ENCODE measurements at places on chromosomes 12 and 14.
A peak's percentile ranks its signal among the peaks of the same experiment; 100 is the strongest.

DNA sequence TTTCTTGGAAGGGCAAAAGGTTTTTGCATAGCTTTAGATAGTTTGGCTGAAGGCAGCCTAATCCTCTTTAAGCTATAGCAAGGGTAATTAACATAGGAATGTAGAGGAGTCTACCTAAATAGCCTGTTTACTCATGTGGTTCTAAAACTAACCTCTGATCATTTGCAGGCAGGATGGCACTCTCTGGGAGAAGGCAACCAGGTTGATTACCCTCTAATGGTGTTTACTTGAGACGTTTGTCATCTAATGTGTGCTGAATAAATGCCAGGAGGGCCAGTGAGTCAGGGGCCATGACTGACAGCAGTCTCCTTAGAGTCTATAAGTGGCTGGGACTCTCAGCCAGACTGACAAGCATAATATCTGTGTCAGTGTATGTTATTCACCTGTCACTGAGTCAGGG lies 286.4 kb downstream of the PCNX1 start:
- DNase-seq = no peak

DNA sequence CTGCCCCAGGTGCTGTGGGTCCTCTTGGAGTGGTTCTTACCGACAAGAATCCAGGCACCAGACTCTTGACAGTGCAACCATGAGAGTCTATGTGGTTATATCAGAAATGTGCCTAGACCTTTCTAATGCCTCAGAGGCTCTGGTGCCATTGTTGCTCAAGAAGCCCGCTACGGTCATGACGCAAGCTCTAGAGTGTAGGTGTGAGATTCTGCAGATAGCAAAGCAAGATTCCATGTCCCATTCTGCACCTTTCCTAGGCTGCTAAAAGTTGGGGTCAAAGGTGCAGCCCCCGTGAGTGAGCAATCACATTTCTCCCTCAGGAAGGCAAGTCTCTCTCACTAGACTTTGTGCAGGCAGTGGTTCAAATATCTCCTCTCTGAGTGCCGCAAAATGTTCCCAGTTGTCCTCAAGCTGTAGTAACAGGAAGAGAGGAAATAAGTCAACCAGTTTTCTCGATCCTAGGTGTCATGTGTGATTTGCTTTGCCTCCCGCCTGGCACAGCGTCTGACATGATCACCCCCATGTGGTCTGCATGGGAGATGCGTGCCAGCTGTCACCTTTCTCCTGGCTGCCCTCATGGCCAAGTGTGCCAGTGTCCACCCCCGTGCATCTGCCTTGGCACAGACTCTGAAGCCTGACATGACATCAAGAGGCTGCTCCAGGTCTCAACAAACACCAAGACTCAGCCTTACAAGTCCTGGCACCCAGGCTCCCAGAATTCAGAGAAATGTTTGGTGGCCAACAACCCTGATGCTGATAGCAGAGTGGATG lies 122.5 kb upstream of the COCH start:
- DNase-seq = no peak

DNA sequence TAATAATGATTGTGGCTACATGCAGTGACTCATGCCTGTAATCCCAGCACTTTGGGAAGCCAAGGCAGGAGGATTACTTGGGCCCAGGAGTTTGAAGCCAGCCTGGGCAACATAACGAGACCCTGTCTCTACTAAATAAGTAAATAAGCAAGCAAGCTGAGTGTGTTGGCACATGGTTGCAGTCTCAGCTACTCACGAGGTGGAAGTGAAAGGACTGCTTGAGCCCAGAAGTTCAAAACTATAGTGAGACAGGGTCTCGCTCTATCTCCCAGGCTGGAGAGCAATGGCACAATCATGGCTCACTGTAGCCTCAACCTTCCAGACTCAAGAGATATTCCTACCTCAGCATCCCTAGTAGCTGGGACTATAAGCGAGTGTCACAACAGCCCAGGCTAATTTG lies 64.7 kb downstream of the RPS6KA5 start:
- DNase-seq = no peak

DNA sequence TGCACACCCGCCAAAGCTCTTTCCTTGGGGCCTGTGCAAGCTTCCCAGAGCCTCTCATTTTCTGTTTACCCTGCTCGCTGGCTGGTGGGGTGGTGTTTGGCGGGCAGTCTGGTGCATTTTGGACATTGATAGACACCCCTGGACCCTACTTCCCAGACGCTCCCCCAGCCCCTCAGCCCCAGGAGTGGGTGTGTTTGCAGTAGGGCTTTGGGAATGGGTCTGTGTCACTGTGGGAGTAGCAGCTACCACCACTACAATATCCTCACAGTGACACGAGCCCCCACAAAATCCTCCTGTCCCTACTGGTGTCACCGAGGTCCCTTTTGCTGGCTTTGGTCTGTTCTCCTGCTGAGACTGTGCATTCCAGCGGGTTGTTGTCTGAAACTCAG lies 371.3 kb downstream of the TMEM121 start:
- DNase-seq = no peak

DNA sequence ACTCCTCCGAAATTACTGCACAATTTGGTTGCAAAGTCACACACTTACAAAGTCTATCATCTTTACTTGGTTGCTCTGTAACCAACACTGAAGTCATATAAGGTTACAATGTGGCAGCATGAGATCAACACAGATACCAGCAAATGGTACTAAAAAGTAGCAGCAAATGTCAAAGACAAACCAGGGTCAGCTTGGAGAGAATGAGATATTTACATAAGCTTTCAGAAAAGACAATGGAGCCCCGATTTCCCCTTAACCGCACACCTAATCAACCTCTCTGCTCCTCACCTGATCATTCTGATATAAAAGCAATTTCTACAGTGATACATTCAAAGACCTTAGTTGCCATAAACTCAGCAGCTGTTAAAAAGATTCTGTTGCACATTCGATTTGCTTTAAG lies 76.4 kb upstream of the FOXN3 start:
- DNase-seq = no peak

GRCh38 chr14:66099931-66100330 lies 386.2 kb upstream of the CCDC196 start:
- no peak for DNase-seq

DNA sequence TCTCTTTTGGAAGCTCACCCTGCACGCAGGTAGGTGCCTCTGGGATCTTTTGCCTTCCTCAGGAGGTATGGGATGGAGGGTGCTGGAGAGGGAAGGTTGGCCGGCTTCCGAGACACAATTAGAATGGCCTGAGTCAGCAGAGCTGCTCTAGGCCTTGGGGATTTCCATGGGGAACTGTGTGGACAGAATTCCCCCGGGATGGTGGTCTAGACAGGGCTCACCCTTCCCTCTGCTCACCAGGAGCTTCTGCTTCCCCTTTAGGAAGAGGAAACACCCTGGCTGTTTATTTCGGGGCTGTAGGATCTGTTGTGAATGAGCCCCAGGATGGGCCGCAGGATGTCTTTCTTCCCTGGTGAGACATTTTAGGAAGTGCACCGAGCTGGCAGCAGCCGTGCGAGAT lies 43.7 kb upstream of the TMED10 start:
- DNase-seq = no peak

GRCh38 chr12:2049604-2050540 lies 2.9 kb upstream of the CACNA1C start:
- no peak for DNase-seq

GRCh38 chr14:102998393-102998792 lies 59.0 kb downstream of the CDC42BPB start:
- no peak for DNase-seq

GRCh38 chr12:126191949-126192348 lies 1126.7 kb downstream of the AACS start:
- DNase-seq = no peak

GRCh38 chr14:55794655-55795595 lies 214.9 kb downstream of the KTN1 start:
- DNase-seq = no peak

DNA sequence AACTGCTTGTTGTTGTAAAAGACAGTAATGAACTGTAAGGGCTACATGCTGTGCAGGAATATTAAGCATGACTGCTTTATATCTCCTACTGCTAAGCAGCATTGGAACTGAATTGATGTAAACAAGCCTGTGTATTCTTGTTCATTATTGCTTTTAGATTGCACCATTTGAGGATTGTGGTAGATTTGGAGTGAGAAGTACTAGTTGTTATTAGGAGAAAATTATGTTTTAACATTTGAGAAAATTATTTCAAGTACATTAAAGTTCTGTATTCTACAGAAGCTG lies 212.7 kb downstream of the ERC1 start:
- no peak for DNase-seq

- no peak for DNase-seq
These were observed 92.3 kb downstream of the ERC1 start for GRCh38 chr12:1083151-1083888.

- no peak for DNase-seq
These were observed 83.3 kb upstream of the MED13L start for GRCh38 chr12:116360579-116361413.

- no peak for DNase-seq
These were observed 52.1 kb downstream of the SLC15A4 start for GRCh38 chr12:128771681-128772080.

DNA sequence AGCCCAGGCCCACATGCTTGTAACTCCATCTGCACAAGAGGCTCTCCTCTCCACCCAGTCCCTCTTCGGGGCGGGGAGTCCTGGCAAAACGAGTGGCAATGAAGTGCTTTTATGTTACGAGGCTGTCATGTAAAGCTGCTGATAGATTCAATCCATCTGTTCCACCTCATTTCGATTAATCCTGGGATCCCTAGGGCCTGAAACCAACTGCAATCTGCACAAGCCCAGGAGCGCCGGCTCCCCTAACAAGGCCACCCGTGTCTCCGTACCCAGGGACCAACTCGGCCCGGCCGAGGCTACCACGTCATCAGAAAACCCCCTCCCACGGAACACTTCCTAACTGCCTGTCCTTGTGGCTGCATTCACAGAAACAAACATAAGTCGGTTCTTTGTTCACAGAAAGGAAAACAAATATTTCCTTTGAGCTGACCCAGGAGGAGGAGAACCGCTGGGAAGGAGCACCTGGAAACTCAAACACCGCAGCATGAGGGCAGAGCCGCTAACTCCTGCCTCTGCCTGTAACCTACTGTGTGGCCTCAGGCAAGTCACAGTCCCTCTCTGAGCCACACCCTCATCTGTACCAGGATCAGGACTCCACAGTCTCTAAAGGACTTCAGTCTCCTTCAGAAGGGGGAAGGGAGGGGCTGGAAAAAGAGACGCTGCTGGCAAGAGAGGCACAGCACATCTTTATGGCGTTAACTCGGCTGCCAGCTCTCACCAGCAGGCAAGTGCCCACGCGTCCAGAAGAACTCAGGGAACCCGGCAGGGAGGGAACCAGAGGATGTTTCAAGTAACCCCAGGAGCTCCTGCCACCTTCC lies 47.8 kb downstream of the CCDC88C start:
- no peak for DNase-seq

DNA sequence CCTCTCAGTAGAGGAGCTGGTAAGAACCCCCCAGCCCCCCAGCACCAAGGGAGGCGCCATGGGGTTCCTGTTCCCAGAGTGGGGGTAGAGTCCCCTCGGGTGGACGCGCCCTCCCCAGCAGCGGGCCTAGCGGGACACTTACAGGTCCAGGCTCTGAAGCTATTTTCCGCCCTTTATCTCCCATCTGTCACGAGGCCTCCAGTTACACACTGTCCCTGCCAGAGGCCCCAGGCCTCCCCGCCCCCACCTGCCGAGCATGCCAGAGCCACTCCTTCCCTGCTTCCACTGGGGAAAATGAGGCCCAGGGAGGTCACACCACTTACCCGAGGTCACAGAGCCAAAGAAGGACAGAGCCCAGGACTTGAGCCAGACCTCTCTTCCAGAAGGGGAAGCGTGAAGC lies 3.1 kb downstream of the C14orf180 start:
- no peak for DNase-seq

DNA sequence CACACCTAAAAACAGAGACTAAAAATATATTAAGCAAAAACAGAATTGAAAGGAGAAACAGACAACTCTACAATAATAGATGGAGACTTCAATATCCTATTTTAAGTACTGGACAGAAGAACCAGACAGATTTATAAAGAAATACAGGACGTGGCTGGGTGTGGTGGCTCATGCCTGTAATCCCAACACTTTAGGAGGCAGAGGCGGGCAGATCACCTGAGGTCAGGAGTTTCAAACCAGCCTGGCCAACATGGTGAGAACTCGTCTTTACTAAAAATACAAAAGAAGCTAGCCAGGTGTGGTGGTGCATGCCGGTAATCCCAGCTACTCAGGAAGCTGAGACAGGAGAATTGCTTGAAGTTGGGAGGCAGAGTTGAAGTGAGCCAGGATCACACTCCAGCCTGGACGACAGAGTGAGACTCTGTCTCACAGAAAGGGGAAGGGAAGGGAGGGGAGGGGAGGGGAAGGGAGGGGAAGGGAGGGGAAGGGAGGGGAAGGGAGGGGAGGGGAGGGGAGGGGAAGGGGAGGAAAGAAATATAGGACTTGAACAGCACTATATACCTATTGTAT lies 53.0 kb downstream of the CDK17 start:
- no peak for DNase-seq

DNA sequence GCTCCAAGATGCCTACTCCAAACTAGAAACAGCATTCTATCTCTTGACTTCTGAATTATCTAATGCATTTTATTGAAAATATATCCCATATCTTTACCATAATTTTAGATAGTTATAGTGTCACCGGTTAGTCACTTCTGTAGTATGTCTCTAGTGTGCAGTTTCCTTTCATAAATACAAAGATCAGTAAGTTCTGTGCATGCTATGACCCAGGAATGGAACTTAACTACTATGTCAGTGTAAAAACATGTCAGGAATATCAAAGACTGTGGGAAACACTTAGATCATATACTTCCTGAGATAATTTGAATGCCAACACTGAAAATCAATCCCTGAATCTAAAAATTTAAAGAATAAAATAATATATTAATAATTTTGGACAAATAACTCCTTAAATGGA lies 237.6 kb downstream of the ATXN7L3B start:
- DNase-seq = no peak

- peak; percentile 20 for DNase-seq
These were observed 626 bp downstream of the TXNDC16 start for GRCh38 chr14:52551696-52552062.

- no peak for DNase-seq
These were observed 75.1 kb downstream of the IRF2BPL start for GRCh38 chr14:76953311-76953945.

DNA sequence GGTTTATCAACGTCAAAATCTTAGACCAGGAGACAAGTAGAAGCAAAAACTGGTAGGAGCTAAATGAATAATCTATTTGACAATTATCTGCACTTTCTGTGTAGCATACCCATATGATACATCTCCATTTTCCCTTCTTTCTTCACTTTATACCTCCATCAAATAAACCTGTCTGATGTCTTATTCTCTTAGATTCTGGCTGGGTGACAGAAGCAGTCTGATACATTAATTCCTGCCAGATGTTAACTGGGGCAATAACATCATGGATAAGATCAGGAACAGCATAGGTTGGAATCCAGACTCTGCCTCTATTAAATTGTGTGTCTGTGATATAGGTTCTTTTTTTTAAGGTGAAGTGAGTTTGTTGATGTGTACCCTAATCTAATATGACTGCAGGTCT lies 11.7 kb upstream of the RERG start:
- no peak for DNase-seq
